NCI-H1694 (cell line): ENCODE measurements at places on chromosomes 6 and 20.
A peak's percentile ranks its signal among the peaks of the same experiment; 100 is the strongest.

DNA sequence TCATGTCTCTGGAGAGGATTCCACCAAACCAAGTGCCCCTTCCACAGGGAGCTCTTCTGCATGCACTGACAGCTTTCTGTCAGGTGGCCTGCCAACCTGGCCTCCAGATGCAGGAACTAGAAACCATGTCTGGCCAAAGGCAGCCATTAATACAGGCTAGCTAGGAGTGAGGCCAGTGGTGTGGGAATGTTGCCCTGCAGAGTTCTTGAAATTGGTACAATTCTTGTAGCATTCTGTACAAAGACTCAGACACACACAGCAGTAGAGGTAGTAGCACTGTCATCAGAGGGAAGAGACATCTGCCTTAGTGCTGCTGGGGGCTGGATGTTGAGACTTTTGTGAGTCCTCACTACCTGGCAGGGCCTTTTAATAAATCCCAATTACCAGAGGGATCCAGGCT is 48.8 kb downstream of the RNF24 start:
- DNase-seq: no peak

GRCh38 chr6:63573899-63574553 is 1.7 kb downstream of the LOC128125822 start:
- peak; percentile 39 for DNase-seq

DNA sequence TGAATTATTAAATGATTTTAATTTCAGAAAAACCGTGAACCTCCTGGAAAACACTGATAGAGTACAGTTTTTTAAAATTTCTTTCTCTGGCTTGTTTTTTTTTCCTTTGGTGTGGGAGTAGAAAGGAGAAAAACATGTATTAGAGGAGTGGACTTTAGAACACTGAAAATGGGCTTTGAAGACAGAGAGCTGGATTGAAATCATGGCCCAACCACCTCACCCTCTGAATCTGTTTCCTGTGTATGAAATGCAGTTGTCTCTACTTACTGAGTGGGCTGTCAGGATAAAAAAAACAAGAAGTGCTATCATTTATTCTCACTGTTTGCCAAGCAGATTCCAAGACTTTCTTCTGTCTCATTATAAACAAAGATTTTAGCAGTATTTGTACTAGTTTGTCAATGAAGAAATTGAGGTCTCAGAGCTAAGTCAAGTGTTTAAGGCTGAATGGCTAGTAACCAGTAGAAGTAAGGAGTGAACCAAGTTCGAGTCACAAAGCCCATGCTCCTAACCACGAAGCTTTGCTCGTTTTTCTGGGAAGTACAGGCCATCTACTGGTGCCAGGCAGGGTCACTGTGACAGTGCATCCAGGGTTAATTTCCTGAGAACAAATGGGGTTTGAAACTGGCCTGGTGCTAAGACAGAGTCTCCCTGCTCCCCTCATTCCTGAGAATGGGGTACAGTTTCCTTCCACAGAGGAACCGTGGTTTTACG is 256.4 kb downstream of the TMEM242 start:
- no peak for DNase-seq

GRCh38 chr6:100823041-100823440 is 58.1 kb downstream of the ASCC3 start:
- no peak for DNase-seq

- no peak for DNase-seq
These were observed 13.5 kb downstream of the PIGU start for GRCh38 chr20:34663213-34663943.

GRCh38 chr20:34629342-34629741 is 47.5 kb downstream of the PIGU start:
- DNase-seq: no peak

GRCh38 chr6:142322504-142323198 is 20.8 kb downstream of the ADGRG6 start:
- DNase-seq: no peak

- no peak for DNase-seq
These were observed 32.5 kb upstream of the TMEM244 start for GRCh38 chr6:129893640-129894039.

DNA sequence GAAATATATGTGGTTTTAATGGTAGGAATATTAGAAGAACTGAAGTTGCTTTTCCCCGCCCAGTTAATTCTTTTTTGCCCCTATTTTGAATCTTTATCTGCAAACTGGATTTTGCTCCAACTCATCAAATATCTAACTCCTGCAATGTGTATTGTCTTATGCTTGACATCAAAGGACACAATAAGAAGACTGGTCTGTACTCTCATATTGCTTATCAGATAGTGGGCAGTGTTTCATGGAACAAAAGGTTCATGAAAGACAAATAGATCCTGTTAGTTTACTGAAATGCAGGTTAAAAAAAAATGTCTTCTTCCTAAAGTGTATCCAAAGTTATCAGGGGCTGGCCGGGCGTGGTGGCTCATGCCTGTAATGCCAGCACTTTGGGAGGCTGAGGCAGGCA is 27.7 kb upstream of the GTF3C6 start:
- DNase-seq: no peak

GRCh38 chr6:351867-352289 is 39.7 kb upstream of the IRF4 start:
- DNase-seq: no peak

- no peak for DNase-seq
These were observed 25.1 kb downstream of the NEDD9 start for GRCh38 chr6:11207199-11207968.

DNA sequence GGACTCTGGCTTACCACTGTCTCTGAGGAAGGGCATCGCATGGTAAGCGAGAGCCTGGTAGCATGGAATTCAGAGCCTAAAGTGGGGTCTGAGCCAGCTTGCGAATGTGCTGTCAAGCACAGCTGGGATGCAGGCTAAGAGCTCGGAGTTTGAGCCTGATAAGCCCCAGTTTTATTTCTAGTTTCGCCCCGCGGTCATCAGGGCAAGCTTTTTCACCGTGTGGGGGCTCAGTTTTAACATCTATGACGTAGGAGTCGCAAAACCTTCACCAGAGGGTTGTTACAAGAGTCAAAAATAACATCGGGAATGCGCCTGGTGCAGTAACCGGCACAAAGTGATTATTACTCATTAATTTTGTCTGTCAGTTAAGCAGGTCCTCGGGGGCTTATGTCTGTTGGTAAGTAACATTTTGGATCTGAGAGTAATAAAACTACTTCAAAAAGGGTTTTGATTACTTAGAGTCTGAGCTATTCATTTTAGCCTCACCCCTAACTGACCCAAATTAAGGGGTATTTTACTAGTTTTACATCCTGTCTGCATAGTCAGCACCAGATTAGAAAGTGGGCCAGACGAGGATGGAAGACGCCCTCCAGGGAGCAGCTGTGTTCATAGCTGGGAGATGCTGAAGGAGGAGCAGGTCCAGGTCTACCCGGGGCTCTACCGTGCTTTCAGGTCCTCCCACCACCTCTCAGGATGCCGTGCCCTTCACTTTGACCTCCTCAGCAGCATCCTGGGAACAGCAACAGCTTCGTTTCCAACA is 29.7 kb downstream of the SLC22A23 start:
- DNase-seq: no peak

DNA sequence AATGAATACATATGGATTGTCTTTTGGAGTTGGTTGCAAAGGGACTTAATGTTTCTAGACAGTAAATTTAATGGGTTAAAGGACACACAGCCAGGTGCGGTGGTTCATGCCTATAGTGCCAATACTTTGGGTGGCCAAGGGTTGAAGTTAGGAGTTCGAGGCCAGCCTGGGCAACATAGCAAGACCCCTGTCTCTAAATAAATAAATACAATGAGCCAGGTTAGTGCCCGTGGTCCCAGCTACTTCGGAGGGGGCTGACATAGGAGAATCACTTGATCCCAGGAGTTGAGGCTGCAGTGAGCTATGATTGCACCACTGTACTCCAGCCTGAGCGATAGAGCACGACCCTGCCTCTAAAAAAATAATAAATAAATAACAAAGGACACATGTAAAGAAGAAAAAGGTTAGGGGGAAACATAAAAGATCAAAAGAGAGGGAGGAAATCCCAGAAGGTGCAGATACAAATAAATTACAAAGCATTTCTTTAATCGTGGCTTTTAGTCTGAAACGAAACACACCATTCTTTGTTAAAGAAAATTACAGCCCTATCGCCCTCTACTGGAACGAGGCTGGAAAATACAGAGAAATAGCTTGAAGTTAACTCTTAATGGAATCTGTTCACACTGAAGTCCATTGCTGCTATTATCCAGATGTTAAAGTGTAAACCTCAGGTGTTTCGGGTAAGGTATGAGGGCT is 42.6 kb upstream of the SCML4 start:
- DNase-seq: peak; percentile 35

DNA sequence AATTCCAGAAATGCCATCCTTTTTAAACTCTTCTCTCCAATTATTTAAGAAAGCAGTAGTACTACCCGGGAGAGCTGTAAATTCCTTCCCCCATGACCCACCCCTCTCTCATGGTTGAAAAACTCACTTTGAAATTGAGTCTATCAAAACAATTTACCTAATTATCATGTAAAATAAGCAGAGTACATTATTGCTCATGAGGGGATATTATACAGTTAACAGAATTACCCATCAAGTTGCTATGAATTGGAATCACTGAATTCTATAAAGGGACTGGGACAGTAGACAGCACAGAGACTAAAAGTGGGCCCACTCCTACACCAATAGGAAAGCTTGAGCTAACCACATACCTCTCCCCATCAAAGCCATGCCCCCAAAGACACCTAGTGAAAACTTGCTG is 16.3 kb downstream of the JAG1 start:
- no peak for DNase-seq

- DNase-seq: no peak
These were observed 13.0 kb downstream of the TXNDC5 start for GRCh38 chr6:7897461-7898192.

DNA sequence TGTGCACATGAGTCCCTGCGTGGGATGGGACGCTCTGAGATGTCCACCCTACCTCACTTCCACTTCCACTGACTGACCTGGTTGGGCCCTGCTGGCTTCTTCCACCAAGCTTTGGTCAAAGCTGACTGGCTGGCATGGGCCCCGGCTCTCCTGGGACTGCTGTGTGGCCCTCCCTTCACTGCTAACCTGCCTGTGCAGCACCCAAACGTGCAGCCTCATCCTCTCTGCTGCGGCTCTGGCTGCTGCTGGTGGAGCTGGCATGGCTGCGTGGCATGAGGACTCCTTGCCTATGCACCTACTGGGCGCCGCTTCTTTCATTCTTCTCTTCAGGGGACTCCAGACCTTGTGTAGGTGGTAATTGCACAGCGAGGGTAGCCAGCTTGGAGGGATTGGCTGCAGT is 18.7 kb upstream of the IP6K3 start:
- no peak for DNase-seq

DNA sequence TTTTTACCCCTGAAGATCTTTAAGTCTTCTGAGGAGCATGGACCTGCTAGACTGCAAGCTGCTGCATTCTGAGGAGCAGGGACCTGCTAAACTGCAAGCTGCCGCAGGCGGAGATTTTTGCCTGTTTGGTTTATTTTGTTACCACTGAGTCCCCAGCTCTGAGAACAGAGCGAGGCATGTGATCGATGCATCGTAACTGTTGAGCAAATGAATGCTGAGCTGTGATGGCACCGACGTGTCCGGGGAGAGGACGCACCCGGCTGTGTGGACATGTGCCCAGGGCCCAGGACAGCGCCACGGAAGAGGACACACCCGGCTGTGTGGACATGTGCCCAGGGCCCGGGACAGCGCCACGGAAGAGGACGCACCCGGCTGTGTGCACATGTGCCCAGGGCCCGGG is 24.2 kb downstream of the DNAJC5 start:
- no peak for DNase-seq

- no peak for DNase-seq
These were observed 55.3 kb upstream of the UFL1 start for GRCh38 chr6:96466147-96466863.
